Natural killer cell treated with Interleukin-12 subunit alpha and Interleukin-12 subunit beta and Interleukin-15 and Interleukin-18, amount 100 ng/mL, for 72 hours (primary cell): ENCODE measurements at places on chromosomes 3 and 15.

DNA sequence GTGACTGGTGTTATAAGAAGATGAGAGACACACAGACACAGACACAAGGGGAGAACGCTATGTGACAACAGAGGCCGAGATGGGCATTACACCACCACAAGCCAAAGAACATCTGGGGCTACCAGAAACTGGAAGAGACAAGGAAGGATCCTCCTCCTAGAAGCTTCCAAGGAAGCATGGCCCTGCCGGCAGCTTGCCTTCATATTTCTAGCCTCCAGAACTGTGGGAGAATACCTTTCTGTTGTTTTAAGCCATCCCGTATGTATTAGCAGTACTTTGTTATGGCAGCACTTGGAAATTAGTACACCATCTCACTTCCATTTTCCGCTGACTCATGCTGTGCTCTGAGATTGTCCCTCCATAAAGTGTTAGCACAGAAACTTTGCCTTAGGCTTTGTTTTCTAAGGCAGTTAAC, 38.7 kb upstream of the CA12 start:
- no peak for DNase-seq

DNA sequence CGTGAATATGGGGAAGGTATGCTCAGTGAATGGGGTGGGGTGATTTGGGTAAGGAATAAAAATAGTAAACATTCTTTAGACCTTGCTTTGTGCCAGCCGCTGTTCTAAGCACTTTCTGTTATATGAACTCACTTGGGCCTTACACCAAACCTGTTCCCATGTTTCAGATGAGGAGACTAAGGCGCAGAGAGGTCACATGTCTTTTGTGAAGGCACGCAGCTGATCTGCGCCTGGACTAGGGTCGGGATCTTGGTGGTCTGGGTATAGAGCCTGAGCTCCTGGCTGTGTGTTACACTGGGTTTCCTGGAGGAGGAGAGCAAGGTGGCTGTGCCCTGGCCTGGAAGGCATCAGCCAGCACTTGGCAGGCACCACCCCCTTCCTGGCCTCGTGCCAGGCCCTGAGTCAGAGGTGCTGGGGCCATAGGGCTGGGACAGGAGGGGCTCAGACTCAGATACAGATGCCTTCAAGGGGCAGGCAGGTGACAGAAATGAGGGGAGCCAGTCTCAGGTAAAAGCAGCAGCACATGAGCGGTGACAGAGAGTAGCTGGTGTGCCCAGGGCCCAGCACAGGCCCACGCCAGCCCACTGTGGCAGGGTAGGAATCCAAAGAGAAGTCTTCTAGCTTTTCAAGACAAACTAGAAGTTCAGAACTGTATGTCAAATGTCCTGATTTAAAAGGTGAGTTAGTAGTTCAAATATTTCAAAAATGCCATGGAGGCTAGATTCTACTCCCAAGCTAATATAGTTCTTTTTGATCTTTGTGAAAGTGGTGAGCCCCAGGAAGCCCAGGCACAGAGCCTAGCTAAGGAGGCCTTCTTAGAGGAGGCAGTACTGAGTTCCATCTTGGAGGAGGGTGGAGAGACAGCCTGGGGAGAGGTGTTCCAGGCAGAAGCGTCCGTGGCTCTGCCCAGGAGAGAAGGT, 83.1 kb downstream of the DNAJB8 start:
- no peak for DNase-seq

GRCh38 chr3:46913644-46914043, 36.1 kb downstream of the PTH1R start:
- no peak for DNase-seq

GRCh38 chr3:146067048-146067447, 93.9 kb downstream of the PLOD2 start:
- DNase-seq = no peak

- DNase-seq = no peak
Observed at GRCh38 chr3:33119891-33120290, 6.1 kb downstream of the CRTAP start.
